Head of caudate nucleus (tissue), 42 donors: ENCODE measurements at places on chromosomes 5 and 9.

DNA sequence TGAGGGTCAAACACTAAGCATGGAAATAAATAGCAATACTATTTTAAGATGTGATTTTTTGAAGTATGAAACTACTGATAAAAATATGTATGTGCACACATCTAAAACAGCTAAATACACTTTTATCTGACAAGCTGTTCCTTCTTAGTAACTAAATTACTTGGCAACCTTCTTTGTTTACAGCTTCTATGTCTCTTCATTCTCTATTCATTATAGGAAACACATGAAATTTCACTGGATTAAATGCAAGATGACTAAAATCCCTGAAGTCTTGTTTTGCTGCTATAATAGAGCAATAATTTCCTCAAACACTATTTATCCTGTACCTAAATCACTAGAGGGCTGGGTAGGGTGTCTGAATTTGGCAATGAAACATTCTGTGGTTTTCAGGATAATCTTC, 11.7 kb downstream of the RICTOR start:
- no peak for DNase-seq

DNA sequence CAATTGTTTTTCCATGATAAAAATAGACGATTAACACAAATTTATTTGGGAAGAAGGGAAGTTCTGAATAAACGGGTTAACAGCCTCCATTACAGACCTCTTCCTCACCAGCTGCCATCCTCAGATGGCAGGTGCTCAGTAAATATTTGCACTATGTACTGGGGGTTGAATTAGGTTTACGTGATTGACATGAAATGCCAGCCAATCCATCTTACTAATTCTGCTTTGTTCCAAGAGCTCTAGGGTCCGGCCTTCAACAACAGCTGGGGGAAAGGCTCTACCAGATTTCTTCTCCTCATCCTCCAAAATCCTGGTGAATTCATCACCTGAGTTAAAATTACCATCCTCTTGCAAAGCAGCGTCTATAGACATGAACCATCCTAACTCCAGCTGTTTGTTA, 104.6 kb downstream of the MTX3 start:
- no peak for DNase-seq

DNA sequence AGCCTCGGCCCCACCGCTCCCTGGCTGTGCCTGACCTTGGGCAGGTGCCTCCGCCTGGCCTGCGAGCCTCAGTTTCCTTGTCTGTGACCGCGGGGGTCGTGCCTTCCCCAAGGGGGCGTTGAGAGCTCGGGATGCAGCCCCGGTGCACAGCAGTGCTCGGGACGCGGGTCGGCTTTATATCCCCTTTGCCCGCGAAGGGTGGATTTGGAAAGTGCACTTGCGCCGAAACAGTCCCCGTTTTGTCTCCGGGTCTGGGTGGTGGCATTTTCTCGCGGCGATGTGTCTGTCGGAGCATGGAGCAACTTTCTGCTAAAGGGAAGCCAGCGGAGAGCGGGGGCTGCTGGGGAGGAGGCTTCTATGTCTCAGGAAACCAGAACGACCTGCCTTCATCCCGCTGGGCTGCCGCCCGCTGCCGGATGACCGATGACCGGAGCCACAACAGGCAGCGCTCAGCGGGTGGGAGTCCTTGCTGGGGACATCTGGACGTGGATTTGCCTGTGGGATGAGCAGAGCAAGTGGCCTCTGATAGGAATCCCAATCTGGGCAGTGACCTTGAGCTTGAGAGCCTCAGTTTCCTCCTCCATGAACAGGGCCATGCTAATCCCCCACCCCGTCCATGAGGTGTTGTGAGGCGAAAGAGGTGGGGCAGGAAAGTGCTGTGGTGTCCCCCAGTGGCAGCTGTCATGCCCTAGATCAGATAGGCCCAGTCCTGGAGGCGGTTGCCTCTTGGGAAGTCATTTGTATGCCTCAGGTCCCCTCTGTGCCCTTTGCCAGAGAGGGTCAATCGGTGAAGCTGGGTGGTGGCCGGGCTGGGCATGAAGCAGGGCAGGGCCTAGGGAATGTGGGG, 651 bp downstream of the HRH2 start:
- DNase-seq: peak; percentile 52

DNA sequence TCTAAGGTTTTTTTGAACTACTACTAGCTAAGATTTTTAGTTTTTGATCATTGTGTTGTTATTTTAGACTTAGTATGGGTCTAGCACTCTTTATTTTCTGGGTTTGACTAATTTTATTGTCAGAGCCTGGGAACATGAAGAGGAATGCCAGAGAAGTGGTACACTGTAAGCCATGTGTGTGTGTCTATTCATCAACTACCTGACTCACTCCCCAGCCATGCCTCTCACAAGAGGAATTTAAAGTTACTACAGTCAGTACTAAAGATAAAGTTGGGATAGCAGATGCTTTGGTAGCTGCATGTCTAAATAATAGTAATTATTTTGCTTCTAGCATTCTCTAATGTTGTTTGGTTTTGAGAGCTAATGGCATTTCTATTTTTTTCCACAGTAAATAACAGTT, 264.8 kb downstream of the CSNK1G3 start:
- no peak for DNase-seq

- DNase-seq: no peak
These were observed 24.8 kb downstream of the AK3 start for GRCh38 chr9:4716163-4716562.

- DNase-seq: no peak
These were observed 38.5 kb downstream of the SLC22A5 start for GRCh38 chr5:132407970-132408369.

DNA sequence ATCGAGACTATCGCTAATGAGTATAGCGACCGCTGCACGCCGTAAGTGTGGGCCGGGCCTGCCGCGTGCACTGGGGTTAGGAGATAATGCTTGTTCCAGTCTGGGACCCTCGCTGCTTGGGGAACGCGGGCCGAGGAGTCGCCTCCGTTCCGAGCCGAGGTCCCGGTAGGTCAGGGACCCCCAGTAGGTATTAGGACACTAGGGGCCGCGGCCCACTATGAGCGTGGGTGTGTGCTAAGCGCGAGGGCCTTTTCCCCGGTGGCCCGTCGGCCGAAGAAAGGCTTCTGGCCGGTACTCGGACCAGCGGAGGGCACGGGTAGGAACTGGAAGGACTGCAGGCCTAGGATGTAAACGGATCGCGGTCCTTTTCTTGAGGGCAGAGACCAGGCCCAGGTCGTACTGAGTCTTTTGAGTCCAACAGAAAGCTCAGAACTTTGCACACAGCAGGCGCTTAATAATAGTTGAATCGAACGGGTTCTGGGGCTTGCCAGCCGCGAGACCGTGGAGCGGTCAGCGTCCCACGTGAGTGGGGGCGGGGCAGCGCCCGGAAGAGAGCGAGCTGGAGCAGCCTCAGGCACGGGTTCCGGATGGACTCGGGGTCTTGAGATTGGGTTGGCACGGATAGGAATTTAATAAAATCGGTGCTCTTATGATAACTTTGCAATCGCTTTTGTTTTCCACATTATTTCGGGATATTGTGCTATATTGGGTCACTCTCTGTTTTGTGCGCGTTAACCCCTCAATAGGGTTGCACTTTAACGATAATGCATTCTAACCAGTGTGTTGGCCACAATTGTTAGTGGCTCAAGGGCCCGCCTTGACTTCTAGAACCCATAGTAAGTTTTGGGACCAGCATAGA, 733 bp downstream of the HSPA4 start:
- no peak for DNase-seq

DNA sequence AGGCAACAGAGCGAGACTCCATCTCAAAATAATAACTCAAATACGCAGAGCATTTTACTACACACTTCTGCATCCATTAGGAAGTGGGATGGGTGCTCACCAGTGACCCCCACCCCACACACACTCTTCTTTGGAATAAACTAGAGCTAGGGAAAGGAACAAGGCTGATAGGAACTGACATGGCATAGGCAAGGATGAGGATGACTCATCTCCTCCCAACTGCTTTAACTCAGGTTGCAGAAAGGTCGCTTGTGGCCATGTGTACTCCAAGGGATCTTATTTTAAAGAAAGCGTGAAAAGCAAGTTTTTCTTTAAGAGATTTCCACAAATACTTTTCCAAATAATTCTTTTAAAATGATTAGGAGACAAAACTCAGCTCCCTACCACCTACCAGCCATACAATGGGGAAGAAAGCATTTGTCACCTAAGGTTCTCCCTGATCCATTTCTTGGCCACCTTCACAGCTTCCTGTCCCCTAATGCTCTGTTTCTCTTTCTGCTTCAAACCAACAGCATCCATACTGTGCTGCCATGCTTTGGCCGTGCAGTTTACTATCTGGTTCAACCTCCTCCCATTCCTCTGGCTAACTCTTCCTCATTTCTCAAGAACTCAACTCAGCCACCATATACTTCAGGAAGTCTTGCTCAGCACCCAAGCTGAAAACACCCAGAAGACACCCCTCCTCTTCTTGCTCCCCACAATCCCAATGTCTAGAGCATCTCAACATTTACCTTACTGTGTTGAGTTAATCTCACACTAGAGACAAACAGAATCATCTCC, 211.9 kb downstream of the ACTL7B start:
- no peak for DNase-seq

DNA sequence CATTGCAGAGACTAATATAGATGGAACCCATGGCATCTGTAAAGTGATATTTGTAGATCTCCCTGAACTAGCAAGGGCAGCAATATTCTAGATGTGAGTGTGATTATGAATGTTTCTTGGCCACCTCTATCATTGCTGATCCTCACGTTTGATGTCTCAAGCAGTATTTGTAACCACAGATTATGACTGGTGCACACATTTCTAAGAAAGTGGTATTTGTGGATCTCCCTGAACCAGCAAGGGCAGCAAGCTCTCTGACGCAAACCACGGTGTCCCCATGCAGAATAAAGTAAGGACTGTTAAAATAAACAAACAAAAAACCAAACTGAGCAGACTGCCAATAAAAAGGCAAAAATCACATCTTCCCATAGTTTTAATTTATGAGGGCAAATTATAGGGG, 301.3 kb downstream of the CSNK1G3 start:
- no peak for DNase-seq

GRCh38 chr5:36253575-36253974, 11.8 kb upstream of the NADK2 start:
- no peak for DNase-seq

- DNase-seq: peak; percentile 81
These were observed at the start of gene COL27A1 for GRCh38 chr9:114155263-114155994. Gene COL27A1, plus strand, starts transcription at chr9:114155537. Its CDS starts 414 bp downstream, at chr9:114155951.

- no peak for DNase-seq
These were observed 1.6 kb downstream of the FNIP1 start for GRCh38 chr5:131795228-131795627.

GRCh38 chr9:99725852-99726251, 95.8 kb upstream of the NR4A3 start:
- no peak for DNase-seq

DNA sequence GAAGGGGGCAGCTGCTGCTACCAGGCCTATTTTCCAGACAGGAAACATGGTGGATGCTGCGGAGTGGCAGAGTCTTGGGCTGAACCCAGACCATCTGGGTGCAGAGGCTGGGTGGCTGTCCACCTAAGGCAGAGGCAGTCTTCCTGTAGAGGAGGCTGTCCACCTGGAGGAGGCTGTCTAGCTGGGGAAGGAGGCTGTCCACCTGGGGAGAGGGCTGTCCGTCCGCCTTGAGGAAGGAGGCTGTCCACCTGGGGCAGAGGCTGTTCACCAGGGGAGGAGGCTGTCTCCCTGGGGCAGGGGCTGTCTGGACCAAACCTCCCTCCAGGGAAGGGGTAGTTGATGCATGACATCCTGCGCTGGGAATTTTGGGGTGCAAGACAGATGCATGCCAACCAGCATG, 39.2 kb upstream of the BARHL1 start:
- DNase-seq: no peak
